NCI-H2029 treated with DMSO at 0.1 percent for 48 hours (cell line): ENCODE measurements at places on chromosomes 11 and 22.

DNA sequence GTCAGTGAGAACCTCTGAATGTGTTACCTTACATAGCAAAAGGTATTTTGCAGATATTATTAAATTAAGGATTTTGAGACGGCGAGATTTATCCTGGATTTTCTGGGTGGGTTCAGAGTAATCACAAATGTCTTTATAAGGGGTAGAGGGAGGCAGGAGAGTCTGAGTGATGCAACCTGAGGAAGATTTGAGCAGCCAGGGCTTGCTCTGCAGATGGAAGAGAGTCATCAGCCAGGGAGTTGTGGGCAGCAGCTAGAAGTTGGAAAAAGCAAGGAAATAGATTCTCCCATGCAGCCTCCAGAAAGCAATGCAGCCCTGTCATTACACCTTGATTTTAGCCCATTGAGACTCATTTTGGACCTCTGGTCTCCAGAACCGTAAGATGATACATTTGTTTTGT, 4.1 kb upstream of the WDR74 start:
- DNase-seq, result no peak

DNA sequence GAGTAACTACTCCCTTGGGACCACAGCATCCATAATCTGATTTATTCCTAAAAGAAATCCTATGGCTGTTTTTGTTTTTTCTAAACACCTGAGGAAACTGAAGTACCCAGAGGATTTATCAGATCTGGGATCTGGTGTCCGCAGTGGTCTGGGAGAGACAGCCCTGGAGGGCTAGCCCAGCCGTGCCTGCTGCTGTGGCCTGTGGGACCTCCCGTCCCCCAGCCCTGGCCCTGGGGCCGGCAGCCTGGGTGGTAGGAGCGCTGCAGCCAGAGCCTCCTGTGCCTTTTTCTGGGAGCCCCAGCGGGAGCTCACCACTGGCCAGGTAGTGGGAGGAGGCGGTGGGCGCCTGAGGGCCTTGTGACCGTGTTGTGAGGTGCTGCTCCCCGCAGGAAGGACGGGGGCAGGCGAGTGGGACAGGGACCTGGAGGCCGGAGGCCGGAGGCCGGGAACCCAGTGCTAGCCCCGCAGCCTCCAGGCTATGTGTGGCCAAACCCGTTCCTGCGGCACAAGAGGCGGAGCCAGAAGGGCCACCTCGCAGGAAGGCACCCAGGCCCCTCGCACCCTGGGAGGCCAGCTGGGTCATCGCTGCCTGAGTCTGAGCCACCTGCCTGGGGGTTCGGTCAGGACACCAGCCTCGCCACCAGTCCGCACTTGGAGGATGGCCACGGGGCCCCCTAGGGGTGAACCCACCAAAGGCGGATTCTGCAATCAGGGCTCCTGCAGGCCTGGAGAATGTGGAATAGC, 18.2 kb upstream of the C11orf96 start:
- DNase-seq, result no peak

GRCh38 chr22:42522546-42522945, 3.0 kb upstream of the RRP7A start:
- no peak for DNase-seq

- no peak for DNase-seq
These were observed 366.3 kb downstream of the TBC1D22A start for GRCh38 chr22:47128622-47129215.

GRCh38 chr11:123302751-123303195, 107.7 kb upstream of the CLMP start:
- DNase-seq, result no peak

GRCh38 chr11:46291441-46292150, 14.1 kb downstream of the CREB3L1 start:
- DNase-seq, result no peak

DNA sequence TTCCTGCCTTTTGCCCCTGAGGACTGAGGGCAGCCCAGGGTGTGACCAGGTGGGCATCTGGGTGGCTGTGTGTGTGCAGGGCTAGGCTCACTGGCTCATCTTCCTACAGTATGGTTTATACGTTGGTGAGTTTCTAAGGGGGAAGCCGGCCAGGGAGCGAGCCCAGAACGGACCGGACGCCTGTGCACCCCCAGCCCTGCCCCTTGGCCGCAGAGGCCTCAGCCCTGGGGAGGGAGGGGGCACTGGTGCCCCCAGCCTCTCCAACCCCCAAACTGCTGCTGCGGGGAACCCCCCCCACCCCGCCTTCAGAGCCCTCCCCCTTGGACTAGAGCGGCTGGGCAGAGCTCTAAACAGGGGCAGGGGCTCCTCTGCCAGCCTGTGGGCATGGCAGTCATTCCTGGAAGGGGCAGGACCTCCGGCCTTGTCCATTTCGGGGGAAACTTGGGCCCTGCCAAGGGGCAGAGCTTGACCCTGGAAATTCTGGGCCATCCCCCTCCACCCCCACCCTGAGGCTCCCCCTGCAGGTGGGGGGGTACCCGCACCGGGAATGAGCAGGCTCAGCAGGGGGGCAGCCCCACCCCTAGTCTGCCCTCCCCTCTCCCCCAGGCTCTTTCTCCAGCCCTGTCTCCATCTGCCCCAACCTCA, 5.4 kb downstream of the YIF1A start:
- no peak for DNase-seq
